ENCODE measurements at places on chromosomes 16 and 17.

- H3K4me1 ChIP-seq, result no peaks in the 10 kb centered on the region
- peaks cover 42% of the 10 kb centered on the region for H3K36me3 ChIP-seq
- no peaks in the 10 kb centered on the region for H3K27me3 ChIP-seq
- H3K27ac ChIP-seq, result no peak overlapping the region
Measured at GRCh38 chr16:69836257-69836656, 74.1 kb downstream of the WWP2 start.

DNA sequence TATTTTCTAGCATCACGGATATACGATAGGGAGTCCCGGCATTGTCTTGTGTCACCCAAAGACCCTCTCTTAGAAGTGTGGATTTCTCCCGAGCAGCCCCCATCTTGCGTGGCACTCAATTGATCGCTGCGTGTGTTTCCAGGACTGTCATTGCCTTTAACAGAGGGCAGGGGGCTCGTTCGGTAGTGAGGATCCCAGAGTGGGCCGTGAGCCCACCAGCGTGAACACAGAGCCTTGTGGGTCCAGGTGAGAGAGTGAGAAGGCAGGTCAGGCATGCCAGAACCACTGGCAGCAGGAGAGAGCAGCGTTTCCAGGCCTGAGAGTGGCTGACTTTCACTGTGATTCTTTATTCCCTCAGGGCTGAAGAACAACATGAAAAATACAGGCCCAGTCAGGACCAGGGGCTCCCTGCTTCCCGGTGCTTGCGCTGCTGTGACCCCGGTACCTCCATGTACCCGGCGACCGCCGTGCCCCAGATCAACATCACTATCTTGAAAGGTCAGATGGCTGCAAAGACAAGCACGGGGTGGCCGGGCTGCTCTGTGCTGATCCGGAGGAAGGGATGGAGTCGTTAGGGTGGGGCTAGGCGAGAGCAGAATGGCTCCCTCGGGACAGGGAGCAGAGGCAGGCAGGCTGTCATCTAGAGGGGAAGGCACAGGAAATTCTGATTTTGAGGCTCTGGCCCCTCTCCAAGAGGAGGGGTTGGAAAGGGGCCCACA, 22.4 kb downstream of the C1QTNF1 start:
- no peak for DNase-seq
- H3K27ac ChIP-seq, result no peak overlapping the region
- no peaks in the 10 kb centered on the region for H3K36me3 ChIP-seq
- no peaks in the 10 kb centered on the region for H3K4me1 ChIP-seq

DNA sequence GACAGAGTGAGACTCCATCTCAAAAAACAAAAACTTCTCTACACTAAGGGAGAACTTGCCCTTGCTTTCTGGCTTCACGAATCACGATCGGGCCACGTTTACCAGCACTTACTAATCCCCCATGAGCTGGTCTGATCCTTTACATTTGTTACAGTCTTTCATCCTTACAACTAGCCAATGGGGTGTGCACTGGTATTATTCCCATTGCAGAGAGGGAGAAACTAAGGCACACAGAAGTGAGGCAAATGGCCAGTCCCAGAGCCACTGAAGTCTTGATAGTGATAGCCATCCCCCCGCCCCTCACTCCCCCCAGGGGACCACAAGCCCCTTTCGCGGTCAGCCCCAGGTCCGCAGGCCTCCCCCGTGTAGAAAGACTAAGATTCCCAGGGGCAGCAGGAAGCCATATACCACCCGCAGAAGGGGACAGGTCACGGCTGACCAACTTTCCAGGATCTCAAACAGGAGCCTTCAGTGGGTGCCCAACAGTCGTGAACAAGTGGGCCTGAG, 868 bp downstream of the NATD1 start:
- no peak for DNase-seq
- no peaks in the 10 kb centered on the region for H3K36me3 ChIP-seq
- H3K4me1 ChIP-seq, result peaks cover 21% of the 10 kb centered on the region
- peak overlapping the region; percentile 4 for H3K27ac ChIP-seq
- peak overlapping the region; percentile 76 for H3K4me3 ChIP-seq
- no peaks in the 10 kb centered on the region for H3K27me3 ChIP-seq

DNA sequence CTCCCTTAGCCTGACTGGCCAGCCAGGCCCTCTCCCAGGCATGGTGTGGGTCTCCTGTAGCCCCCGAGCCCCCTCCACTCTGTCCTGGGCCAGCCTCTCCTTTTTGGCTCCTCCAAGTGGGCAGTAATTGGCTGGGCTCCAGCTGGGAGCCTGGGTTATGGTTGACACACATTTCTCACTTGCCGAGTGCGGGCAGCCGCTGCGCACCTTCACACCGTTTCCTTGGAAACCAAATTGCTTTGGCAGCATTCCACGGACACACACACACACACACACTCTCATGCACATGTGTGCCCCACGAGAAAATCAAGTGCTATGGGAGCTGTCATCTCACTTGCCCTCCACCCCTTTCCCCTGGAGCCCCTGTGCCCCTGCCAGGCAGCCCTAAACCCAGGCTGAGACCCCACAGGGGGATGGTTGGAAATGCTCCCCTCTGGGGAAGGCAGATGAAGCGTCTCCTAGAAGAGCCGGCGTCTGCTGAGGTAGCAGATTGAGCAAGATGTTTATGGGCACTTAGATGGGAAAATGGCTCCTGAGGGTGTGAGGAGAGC, 402.7 kb upstream of the TNRC6C start:
- H3K27ac ChIP-seq, result no peak overlapping the region
- H3K4me3 ChIP-seq, result no peak overlapping the region
- no peak for DNase-seq
- no peaks in the 10 kb centered on the region for H3K36me3 ChIP-seq
- peaks cover 14% of the 10 kb centered on the region for H3K27me3 ChIP-seq

- no peak for DNase-seq
- no peak overlapping the region for H3K4me3 ChIP-seq
- peaks cover 89% of the 10 kb centered on the region for H3K4me1 ChIP-seq
- peak overlapping the region; percentile 19 for H3K27ac ChIP-seq
- peaks cover 25% of the 10 kb centered on the region for H3K36me3 ChIP-seq
Measured at GRCh38 chr17:46147296-46147695, 45.9 kb downstream of the KANSL1 start.
